ENCODE measurements at places on chromosomes 6 and 20.

DNA sequence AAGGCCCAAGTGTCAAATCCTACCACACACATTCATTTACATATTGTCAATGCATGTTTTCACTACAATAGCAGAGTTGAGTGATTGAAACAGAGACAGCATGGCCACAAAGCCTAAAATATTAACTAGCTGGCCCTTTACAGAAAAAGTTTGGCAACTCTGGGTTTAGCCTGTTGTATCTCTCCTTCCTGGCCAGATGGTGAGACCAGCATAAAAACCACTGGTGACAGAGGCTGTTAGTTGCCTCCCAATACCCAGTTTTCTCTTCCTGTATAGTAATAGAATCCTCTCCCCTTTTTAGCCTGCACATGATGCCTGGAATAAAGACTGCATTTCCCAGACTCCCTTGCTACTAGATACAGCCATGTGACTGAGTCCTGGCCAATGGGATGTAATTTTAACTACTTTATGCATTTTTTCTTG, 100.0 kb upstream of the TAB2 start:
- no peak for DNase-seq
- H3K4me3 ChIP-seq, result no peak overlapping the region
- H3K27me3 ChIP-seq, result no peaks in the 10 kb centered on the region
- H3K36me3 ChIP-seq, result peaks cover 4% of the 10 kb centered on the region
- H3K4me1 ChIP-seq, result peaks cover 20% of the 10 kb centered on the region

GRCh38 chr6:138431256-138432062, 27.4 kb downstream of the HEBP2 start:
- H3K27ac ChIP-seq, result no peak overlapping the region
- H3K27me3 ChIP-seq, result peaks cover 4% of the 10 kb centered on the region
- no peaks in the 10 kb centered on the region for H3K36me3 ChIP-seq
- DNase-seq, result no peak
- peaks cover 10% of the 10 kb centered on the region for H3K4me1 ChIP-seq
- H3K4me3 ChIP-seq, result no peak overlapping the region

- no peak overlapping the region for H3K4me3 ChIP-seq
- H3K27ac ChIP-seq, result no peak overlapping the region
- no peak for DNase-seq
- no peaks in the 10 kb centered on the region for H3K4me1 ChIP-seq
- H3K36me3 ChIP-seq, result no peaks in the 10 kb centered on the region
These were observed 13.1 kb downstream of the CD93 start for GRCh38 chr20:23072892-23073586.

DNA sequence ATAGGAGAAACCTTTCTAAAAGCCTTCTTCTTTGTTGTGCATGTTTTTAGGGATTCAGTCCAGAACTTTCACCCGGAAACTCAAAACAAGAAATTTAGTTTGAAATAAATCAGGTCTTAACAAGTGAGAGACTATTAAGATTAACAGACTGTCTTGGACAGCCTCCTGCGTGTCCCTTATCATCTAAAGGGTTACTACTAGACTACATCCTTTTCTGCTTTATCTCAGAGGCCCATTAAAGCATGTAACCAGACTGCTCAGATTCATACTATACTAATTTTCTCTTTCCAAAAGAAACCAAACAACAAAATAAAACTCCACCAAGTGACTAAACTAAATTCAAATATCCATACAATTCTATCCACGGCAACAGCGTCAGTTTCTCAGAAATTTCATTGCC, 173.8 kb downstream of the GMPR start:
- no peak overlapping the region for H3K4me3 ChIP-seq
- H3K27me3 ChIP-seq, result no peaks in the 10 kb centered on the region
- DNase-seq, result no peak
- no peaks in the 10 kb centered on the region for H3K36me3 ChIP-seq

GRCh38 chr6:160327981-160328380, 20.2 kb upstream of the SLC22A3 start:
- H3K4me3 ChIP-seq, result no peak overlapping the region
- no peaks in the 10 kb centered on the region for H3K4me1 ChIP-seq
- peaks cover 14% of the 10 kb centered on the region for H3K27me3 ChIP-seq

- no peaks in the 10 kb centered on the region for H3K4me1 ChIP-seq
- no peak overlapping the region for H3K4me3 ChIP-seq
- H3K27ac ChIP-seq, result no peak overlapping the region
- H3K27me3 ChIP-seq, result peaks cover 4% of the 10 kb centered on the region
- H3K36me3 ChIP-seq, result no peaks in the 10 kb centered on the region
These were observed 30.6 kb upstream of the PBOV1 start for GRCh38 chr6:138248878-138249277.

DNA sequence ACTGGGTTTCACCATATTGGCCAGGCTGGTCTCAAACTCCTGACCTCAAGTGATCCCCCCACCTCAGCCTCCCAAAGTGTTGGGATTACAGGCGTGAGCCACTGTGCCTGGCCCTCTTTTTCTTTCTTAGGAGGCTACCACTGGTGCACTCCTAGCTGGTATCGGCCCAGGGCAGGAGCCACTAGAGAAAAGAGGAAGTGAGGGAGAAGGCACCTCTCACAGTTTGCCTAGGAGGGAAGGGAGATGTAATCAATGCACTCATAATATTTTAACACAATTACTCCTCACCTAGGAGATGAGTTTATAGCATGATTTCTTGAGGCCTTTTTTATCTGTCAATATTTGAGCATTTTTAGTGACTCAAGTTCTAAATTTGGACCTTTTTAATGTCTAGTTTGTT, 189.0 kb upstream of the SOX4 start:
- no peaks in the 10 kb centered on the region for H3K36me3 ChIP-seq
- no peak overlapping the region for H3K27ac ChIP-seq
- H3K4me1 ChIP-seq, result no peaks in the 10 kb centered on the region

DNA sequence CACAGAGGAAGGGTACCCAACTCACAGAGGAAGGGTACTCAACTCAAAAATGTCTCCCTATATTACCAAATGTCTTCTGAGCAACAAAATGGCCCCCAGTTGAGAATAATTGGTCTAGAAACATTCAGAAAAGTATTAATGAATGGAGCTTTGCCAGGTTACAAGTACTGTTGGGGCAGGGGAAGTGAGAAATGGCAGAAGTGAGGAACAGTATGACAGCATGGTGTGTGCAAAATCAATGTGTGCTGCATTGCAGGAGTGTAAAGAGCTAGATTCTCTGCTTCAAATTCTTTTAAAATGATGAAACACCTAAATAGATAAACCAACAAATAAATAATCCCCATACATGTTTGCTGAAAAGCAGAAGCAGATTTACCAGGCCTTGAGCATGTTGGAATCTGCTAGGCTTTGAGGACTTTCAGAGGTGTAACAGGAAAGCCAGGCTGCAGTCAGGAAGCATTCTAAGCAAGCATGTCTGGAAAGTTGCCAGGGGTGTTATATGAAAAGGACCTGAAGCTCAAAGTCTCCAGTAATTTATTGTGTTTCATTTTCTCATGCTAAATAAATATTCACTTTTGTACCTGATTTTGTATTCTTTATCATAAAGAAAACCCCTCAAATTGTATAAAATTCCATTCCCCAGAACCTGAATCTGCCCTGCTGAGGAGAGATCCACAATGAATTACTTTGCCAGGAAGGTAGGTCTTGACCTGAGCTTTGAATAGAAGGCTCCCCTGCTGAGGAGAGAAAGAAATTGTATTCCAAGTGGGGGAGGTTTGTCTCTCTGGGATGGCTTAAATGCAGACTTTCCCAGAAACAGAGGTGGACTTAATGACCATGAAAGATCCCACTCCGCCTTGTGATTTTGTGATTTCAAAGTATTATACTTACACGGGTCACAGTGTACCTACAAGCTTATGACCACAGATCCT, 265.0 kb upstream of the MARCKS start:
- H3K36me3 ChIP-seq, result no peaks in the 10 kb centered on the region
- no peaks in the 10 kb centered on the region for H3K4me1 ChIP-seq
- H3K27ac ChIP-seq, result no peak overlapping the region
- DNase-seq, result no peak

DNA sequence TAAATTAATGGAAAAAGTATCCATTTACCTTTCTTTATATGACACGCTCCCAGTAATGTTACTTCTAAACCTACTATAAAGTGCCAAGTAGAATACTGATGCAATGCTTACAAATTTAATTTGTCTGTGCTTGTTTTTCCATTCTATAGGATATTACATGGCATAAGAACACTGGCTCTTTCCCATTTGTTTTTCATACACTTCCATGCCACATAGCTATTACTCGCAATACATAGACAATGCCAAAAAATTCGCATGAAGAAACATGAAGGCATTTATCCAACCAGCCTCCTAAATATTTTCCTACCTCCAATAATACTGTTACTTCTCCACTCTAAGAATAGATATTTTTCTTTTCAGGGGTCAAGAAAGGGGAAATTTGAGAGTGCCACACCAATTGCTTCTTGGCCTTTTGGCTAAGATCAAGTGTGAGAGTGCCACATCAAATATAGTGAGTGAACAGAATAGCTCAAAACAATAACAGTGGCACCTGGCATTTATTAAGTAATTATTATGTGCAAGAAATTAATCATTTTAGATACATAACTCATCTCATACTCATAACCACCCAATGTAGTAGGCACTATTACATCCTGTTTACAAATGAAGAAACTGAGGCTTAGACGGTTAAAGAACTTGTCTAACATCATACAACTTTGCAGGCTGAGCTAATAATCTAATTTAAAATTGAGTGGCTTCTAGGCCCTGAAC, 845 bp upstream of the DST start:
- no peak for DNase-seq
- H3K27ac ChIP-seq, result no peak overlapping the region
- no peaks in the 10 kb centered on the region for H3K36me3 ChIP-seq
- no peak overlapping the region for H3K4me3 ChIP-seq
- no peaks in the 10 kb centered on the region for H3K27me3 ChIP-seq
- H3K4me1 ChIP-seq, result no peaks in the 10 kb centered on the region

GRCh38 chr6:47235421-47235820, 74.3 kb downstream of the TNFRSF21 start:
- no peak for DNase-seq
- no peak overlapping the region for H3K4me3 ChIP-seq
- H3K36me3 ChIP-seq, result no peaks in the 10 kb centered on the region
- peaks cover 4% of the 10 kb centered on the region for H3K4me1 ChIP-seq

DNA sequence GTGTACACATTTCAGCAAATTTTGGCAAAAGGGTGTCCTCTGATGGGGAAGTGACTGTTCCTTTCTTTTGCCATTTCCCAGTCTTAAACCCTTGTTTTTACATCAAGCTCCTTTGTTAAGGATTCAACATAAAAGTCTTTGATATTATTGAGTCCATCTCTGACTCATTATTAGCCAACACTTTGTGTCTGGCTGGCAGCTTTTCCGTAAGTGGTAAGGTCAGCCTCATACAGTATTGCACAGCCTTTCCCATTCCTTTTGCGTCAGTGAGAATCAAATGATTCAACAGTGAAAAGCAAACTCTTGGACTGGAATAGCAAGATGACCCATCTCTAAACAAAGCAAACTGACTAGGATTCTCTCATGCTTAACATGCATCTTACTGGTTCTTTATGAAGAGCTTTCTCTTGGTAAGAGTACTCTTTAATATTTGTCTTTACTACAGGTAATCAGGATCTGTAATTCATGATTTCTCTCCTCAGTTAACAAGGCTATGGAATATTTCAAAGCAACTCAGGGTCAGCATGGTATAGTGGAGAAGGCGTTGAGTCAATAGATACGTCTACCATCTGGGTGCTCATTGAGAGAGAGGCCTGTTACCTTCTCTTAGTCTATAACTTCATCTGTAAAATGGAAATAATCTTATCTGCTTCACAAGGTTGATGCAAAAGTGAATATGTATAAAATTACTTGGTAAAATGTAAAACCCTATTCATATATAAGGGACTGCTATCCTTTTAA, 183.6 kb downstream of the PRL start:
- no peak for DNase-seq
- no peaks in the 10 kb centered on the region for H3K4me1 ChIP-seq
- no peaks in the 10 kb centered on the region for H3K27me3 ChIP-seq
- H3K4me3 ChIP-seq, result no peak overlapping the region
- H3K27ac ChIP-seq, result no peak overlapping the region
- H3K36me3 ChIP-seq, result no peaks in the 10 kb centered on the region

DNA sequence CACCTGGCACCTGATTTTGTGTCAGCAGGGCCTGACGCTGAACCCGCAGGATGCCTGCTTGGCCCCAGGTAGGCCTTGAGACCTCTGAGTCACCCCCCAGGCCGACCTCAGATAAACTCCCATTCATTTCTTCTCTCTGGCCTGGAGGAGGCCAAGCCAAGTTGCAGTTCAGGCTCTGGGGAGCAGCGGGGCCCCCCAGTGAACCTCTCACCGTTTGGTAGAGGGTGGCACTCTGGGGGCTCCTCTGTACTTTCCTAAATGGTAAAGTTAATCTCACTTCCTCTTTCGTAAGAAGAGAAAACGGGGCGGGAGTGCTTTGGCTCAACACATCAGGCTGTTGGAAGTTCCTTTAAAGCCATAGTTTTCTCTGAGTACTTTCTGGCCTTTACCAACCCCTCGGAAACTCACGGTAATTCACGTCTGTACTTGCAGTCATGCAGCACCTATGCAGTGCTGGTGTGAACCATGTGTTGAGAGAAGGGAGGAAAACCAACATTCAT, 2.8 kb downstream of the SIRPA start:
- H3K27me3 ChIP-seq, result peaks cover 49% of the 10 kb centered on the region
- H3K4me3 ChIP-seq, result no peak overlapping the region
- H3K27ac ChIP-seq, result no peak overlapping the region

DNA sequence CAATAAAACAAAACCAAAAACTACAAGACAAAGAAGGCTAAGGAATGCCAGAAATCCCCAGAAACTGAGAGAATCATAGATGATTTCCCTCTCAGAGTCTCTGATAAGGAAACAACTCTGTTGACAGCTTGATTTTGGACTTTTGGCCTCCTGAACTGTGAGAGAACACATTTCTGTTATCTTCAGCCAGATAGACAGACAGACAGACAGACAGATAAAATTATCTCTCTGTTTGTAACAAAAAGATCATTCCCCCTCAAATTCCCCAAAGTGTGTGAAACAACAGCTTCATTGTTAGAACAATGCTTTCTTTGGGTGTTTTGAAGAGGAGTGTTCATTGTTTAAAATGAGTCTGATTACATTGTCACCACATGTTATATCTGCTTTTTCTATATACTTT, 148.2 kb downstream of the BCKDHB start:
- H3K4me1 ChIP-seq, result no peaks in the 10 kb centered on the region
- no peaks in the 10 kb centered on the region for H3K36me3 ChIP-seq
- no peaks in the 10 kb centered on the region for H3K27me3 ChIP-seq
- H3K27ac ChIP-seq, result no peak overlapping the region

- DNase-seq, result no peak
- no peak overlapping the region for H3K27ac ChIP-seq
- H3K4me3 ChIP-seq, result no peak overlapping the region
- no peaks in the 10 kb centered on the region for H3K4me1 ChIP-seq
- peaks cover 18% of the 10 kb centered on the region for H3K27me3 ChIP-seq
These were observed 599.4 kb upstream of the CITED2 start for GRCh38 chr6:139973669-139974344.

GRCh38 chr6:33591424-33592032, 11.5 kb upstream of the BAK1 start:
- no peaks in the 10 kb centered on the region for H3K36me3 ChIP-seq
- no peak for DNase-seq
- H3K4me1 ChIP-seq, result peaks cover 24% of the 10 kb centered on the region
